Fibroblast of gingiva (primary cell): ENCODE measurements at places on chromosomes 6 and 20.

DNA sequence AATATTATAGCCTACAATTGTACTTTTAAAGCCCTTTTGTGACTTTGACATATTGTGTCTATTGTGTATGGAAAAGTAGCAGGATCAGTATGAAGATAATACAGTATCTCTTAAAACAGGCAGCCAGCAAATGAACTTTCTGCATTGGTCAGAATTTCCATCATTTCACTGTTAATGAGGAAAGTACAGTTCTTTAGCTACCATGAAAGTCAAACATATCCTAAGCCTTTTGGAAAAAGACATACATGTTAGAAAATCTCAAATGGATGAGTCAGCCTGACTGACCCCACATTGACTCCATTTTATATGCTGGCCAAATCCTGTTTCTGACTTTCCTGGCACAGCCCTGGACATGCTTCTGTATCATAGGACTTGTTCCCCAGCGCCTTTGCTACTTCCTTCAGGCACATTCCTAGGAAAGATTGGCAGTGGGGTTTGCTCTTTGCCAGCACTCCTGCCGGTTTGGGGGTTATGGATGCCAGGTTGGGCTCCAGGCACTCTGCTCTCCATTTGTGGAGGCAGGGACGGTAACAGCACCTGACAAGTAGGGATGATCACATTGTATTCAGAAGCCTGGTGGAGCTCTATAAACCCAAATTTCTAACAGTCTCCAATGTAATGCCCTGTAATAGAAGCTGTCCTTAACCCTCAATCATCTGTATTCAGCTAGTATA is 43.7 kb downstream of the TOP1 start:
- peak; percentile 77 for DNase-seq

GRCh38 chr6:118589649-118590365 is 41.7 kb downstream of the PLN start:
- no peak for DNase-seq

DNA sequence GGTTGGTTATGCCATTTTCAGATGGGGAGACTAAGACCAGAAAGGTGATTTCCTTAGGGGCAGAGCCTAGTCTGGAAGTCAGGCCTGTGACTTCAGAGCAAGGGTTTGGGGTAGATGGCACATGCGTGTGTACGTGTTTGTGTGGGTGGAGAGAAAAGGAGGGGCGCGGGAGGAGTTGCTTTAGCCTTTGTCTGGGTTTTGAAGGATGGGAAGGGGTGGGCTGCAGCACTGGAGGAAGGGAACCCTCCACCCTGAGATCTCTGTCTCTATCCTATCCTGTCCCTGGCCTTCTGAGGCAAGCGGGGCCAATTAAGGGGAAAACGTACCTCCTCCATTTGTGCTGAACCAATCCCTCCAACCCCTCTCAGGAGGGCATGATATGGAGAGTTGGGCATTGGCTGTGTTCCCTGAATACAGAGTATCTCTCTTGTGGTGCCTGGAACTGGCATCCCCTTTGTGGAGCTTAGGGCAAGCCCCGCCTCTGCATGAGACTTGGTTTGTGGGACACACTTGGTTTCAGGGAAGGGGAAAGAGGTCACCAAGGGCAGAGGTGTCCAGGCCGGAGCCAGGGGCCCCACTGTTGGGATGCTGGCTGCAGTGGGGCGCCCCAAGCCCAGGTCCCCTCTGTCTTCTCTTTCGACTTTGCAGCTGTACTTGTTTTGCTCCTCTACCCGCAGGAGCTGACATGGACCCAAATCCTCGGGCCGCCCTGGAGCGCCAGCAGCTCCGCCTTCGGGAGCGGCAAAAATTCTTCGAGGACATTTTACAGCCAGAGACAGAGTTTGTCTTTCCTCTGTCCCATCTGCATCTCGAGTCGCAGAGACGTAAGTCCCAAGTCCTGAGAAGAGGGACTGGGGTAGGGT is at the start of gene DBNDD2:
DBNDD2 (plus strand) TSS at position 507 of the 863 bp plus-strand sequence; CDS start at position 686, 179 bp downstream.
- no peak for DNase-seq

- no peak for DNase-seq
Observed at GRCh38 chr20:60255415-60255814, 297.2 kb downstream of the CDH26 start.

- no peak for DNase-seq
Observed at GRCh38 chr20:58313396-58313795, 3.9 kb downstream of the RAB22A start.

DNA sequence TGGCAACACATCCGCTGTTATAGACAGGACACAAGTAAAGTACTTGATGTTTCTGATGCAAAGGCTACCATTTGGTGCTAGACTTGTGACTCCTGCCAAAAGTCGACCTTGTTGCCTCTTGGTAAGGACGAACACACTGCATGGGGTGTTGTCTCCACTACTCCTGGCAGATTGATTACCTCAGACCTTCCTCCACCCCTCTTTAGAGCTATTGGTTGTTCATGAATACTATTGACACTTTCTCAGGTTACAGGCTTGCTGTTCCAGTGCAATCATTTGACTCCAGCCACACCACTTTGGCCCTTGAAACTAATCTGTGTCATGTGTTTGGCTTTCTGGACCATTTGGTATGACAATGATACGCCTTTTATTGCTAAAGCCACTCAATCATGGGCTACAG is 62.3 kb downstream of the TRMT11 start:
- DNase-seq = no peak

DNA sequence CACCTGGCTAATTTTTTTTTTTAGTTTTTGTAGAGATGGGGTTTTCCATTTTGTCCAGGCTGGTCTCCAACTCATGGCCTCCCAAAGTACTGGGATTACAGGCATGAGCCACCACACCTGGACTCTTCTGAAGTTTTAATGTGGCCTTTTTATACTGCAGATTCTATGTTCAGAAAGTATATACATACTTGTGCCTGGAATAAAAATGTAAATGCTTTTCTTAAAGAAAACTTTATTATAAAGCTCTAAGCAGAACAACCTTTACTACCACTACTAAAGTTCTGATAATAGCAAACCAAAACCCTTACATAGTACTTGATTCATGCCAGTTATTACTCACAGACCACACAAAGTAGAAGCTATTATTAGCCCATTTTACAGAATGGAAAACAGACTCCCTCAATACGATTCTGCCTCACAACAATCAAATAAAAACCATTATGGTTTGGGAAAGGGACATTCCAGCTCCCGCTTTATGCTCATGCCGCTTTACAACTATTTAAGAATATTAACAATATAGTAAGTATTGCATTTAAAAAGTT is 5.3 kb downstream of the PHIP start:
- DNase-seq = no peak

- no peak for DNase-seq
Observed at GRCh38 chr6:3579652-3580175, 122.9 kb upstream of the SLC22A23 start.

- DNase-seq = peak; percentile 49
Observed at GRCh38 chr6:17211101-17211500, 70.1 kb upstream of the RBM24 start.

DNA sequence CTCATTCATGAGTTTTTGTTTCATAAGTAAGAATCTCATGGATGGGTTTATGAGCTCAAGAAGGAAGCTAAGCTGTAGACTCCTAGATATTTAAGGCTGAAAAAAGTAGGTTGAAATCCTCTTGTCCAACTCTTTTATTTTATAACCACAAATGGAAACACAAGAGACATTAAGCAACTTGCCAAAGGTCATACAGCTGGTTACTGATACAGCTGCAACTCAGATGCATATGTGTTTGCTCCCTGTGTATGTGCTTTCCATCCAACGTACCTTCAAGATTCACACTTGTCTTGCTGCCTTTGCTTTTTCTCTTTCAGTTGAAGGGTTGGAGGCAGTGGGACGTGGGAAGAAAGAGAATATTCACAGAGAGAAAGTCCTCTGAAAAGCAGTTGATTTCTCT is 153.5 kb upstream of the STMND1 start:
- peak; percentile 65 for DNase-seq

- DNase-seq = peak; percentile 65
Observed at GRCh38 chr20:35314816-35315631, 22.8 kb upstream of the FAM83C start.

DNA sequence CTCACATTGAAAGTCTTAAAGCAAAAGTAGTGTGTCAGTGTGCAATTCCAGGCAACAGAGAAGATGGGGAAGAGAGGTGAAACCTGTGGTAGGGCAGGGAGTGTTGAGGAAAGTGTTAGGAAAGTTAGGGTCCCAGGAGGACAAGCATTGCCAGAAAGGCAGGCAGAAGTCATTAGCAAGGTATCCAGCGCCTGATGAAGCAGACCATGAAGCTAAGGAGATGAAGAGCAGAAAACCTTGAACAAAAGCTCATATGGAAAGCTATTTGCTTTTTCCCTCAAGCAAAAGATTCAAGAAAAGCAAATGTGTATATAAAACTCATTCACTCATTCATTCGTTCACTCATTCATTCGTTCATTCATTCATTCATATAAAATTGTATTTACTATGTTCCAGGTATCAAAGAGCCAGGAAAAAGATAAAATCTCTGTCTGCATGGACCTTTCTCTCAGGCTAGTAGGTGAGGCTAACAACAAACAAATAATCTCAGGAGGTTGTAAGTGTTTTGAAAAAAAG is 96.5 kb downstream of the ELOVL5 start:
- DNase-seq = no peak
